G401 (cell line): ENCODE measurements at places on chromosomes 6 and 20. TPM values are rescaled to one million over a fixed set of nuclear protein-coding genes. Genes with fewer than 3 reads are reported as not detected.

The IMPG1 gene
- not detected in 2 replicates for total RNA-seq

The MATN4 gene
- total RNA-seq = not detected in 2 replicates

The PLEKHG1 gene
- not detected in 2 replicates for total RNA-seq

The TFAP2A gene
- 2.3 TPM in 1 of 2 replicates, not detected in the other for total RNA-seq

The C4A gene
- 0.98 and 1.2 TPM in 2 replicates for total RNA-seq

The EDN3 gene
- not detected in 2 replicates for total RNA-seq

The C6orf120 gene
- 43.4 and 54.8 TPM in 2 replicates for total RNA-seq

The MYB gene
- total RNA-seq = not detected in 2 replicates

The CD93 gene
- total RNA-seq = not detected in 2 replicates

The MAS1 gene
- total RNA-seq = not detected in 2 replicates

The LPIN3 gene
- 10.8 and 14.6 TPM in 2 replicates for total RNA-seq

The NPEPL1 gene
- 1.3 and 5.4 TPM in 2 replicates for total RNA-seq

The RFX6 gene
- not detected in 2 replicates for total RNA-seq

The EDN1 gene
- 0.49 and 0.68 TPM in 2 replicates for total RNA-seq

The C20orf96 gene
- total RNA-seq = 1.0 and 4.5 TPM in 2 replicates

The TREM1 gene
- total RNA-seq = not detected in 2 replicates

The FNDC11 gene
- 0.86 and 1.4 TPM in 2 replicates for total RNA-seq

The THEMIS gene
- not detected in 2 replicates for total RNA-seq

The MCHR2 gene
- not detected in 2 replicates for total RNA-seq

The CCDC170 gene
- total RNA-seq = not detected in 2 replicates

The MOG gene
- not detected in 2 replicates for total RNA-seq

The STMN3 gene
- 179 and 180 TPM in 2 replicates for total RNA-seq

The TUBB2B gene
- total RNA-seq = 31.6 and 39.2 TPM in 2 replicates

The RHAG gene
- total RNA-seq = not detected in 2 replicates

The OXT gene
- total RNA-seq = not detected in 2 replicates

The TRAPPC3L gene
- total RNA-seq = not detected in 2 replicates

The TFAP2C gene
- total RNA-seq = 0.12 and 0.27 TPM in 2 replicates

The BHLHE23 gene
- not detected in 2 replicates for total RNA-seq

The KCNQ5 gene
- not detected in 2 replicates for total RNA-seq

The TFAP2B gene
- not detected in 2 replicates for total RNA-seq

The VAPB gene
- total RNA-seq = 25.8 and 44.5 TPM in 2 replicates

The TP53TG5 gene
- not detected in 2 replicates for total RNA-seq

The MUC22 gene
- total RNA-seq = not detected in 2 replicates

The MAP7 gene
- total RNA-seq = not detected in 2 replicates

The CST2 gene
- not detected in 2 replicates for total RNA-seq

The MAPK13 gene
- 0.07 and 0.12 TPM in 2 replicates for total RNA-seq

The TSHZ2 gene
- not detected in 2 replicates for total RNA-seq

The CFB gene
- total RNA-seq = not detected in 2 replicates

The LST1 gene
- total RNA-seq = not detected in 2 replicates

The PAK5 gene
- total RNA-seq = not detected in 2 replicates

The MLN gene
- total RNA-seq = 2.5 TPM in 1 of 2 replicates, not detected in the other

The VWA7 gene
- total RNA-seq = 0.78 and 1.7 TPM in 2 replicates

The TMEM200A gene
- not detected in 2 replicates for total RNA-seq

The LRRC73 gene
- 0.03 TPM in 1 of 2 replicates, not detected in the other for total RNA-seq

The C6orf15 gene
- not detected in 2 replicates for total RNA-seq

The OLIG3 gene
- total RNA-seq = not detected in 2 replicates

The DLL1 gene
- total RNA-seq = 0.18 and 0.51 TPM in 2 replicates

The LGSN gene
- total RNA-seq = not detected in 2 replicates

The PACRG gene
- not detected in 2 replicates for total RNA-seq

The EYA2 gene
- not detected in 2 replicates for total RNA-seq

The SLC22A7 gene
- total RNA-seq = not detected in 2 replicates

The BMP5 gene
- not detected in 2 replicates for total RNA-seq

The NTSR1 gene
- not detected in 2 replicates for total RNA-seq

The SNAP91 gene
- total RNA-seq = not detected in 2 replicates

The PPP1R16B gene
- 0.06 TPM in 1 of 2 replicates, not detected in the other for total RNA-seq
